HFF-Myc (cell line): ENCODE measurements at places on chromosomes 2 and 18.

DNA sequence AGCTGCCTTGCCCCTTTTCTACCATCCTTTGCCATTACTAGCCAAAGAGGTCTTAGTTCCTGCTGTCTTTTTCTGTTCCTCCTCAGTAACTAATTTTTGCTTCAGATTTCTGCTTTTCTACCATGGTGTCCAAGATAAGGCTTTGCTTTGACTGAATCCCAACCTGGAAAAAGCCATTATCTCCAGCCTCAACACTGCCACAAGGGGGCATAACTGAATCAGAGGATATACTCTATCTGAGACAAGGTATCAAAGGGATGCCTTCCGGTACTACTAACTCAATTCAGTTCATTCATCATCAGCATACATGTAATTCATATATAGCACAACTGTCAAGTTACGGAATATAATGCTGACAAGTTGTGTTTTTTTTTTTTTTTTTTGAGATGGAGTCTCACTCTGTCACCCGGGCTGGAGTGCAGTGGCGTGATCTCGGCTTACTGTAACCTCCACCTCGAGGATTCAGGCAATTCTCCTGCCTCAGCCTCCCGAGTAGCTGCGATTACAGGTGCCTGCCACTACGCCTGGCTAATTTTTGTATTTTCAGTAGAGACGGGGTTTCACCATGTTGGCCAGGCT is 11.4 kb downstream of the OSGEPL1 start:
- DNase-seq, result no peak

GRCh38 chr2:224407241-224407701 is 5.4 kb upstream of the FAM124B start:
- no peak for DNase-seq

DNA sequence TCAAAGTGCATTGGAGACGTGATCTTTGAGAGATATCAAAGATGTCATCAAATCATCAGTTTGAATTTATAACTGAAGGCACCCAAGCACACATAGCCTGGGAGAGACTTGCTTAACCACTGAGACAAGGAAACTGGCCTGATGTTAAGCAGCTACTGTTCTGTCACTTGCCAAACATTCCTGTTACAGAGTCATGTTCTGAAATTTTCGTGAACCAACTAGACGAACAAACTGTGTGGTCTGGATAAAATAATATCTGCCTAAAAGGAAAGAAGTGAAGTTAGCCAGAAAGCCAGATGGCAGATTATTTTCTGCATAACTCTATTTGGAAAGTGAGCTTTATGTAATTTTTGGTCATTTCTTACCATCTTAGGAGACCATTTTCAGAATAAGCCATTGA is 51.4 kb downstream of the SPATS2L start:
- DNase-seq, result no peak

DNA sequence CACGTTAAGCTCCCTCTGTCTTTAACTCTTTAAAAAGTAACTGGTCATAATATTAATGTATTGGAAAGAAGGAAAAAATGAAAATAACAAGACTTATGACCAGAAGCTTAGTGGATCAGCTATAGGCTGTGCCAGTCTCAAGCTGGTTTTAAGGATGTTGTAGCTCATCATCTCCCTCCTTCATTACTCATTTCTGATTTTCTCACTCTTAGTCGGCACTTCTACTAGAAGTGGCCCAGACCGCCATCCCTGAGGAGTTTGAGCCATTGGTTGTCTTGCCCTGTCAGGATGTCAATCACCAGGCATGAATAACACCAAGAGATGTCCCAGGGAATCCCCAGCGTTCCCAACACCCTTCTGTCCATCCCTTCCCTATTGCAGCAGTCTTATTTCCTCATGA is 151.5 kb downstream of the ASXL3 start:
- DNase-seq, result no peak

DNA sequence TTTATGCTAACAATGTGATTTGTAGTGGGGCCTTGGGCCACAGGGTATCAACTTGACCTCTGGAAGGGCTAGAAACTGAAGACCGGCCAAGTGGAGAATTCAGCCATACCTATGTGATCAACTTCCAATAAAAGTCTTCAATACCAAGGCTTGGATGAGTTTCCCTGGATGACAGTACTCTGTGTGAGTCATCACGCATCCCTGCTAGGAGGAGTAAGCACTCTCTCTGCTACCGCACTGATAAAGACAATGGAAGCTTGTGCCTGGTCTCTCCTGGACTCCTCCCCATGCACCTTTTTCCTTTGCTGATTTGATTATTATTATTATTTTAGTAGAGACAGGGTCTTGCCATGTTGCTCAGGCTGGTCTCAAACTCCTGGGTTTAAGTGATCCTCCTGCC is 58.1 kb downstream of the SKA1 start:
- DNase-seq, result no peak

- no peak for DNase-seq
Measured at GRCh38 chr2:190136259-190136658, 73.7 kb upstream of the MSTN start.

DNA sequence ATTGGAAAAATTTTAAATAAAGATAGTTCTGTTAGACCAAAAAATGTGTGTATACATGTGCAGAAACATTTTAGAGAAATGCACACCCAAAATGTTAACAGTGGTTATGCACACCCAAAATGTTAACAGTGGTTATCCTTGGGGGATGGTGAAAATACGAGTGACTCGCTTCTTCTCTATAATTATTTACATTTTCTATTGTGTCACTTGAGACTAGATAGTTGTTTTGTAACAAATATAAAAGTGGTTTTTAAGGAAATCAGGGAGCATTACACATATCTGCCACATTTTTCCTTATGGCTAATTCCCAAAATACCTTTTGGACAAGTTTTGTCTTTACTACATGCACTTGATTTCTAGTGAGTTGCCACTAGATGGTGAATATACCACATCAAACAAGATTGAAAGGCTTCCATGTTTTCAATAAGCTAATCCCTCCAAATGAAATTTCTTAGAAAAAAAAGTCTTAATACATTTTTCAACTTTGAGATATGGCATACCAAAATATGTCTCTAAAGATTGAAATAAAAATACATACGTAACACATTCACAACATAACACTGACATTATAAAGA is 9.0 kb upstream of the HIBCH start:
- no peak for DNase-seq

GRCh38 chr18:58638441-58638840 is 9.6 kb upstream of the ALPK2 start:
- no peak for DNase-seq

DNA sequence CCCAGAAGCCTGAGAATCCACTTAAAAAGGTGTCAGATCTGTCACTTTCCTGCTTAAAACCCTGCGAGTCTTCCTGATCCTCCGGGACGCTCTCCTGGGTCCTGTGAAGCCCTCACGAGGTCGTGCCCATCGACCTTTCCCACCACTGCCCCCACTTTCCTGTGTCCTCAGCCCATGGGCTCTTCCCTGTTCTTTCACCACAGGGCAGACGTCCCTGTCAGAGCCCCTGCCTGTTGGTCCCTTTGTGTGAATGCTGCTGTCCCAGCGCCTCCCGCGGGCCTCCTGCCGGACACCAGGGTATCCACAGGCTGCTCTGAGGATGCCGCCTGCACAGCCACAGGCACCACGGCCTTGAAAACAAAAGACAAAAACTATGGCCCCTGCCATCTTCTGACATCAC is 125.6 kb downstream of the TMEM18 start:
- no peak for DNase-seq

GRCh38 chr18:25557011-25557410 is 205.0 kb upstream of the ZNF521 start:
- no peak for DNase-seq

DNA sequence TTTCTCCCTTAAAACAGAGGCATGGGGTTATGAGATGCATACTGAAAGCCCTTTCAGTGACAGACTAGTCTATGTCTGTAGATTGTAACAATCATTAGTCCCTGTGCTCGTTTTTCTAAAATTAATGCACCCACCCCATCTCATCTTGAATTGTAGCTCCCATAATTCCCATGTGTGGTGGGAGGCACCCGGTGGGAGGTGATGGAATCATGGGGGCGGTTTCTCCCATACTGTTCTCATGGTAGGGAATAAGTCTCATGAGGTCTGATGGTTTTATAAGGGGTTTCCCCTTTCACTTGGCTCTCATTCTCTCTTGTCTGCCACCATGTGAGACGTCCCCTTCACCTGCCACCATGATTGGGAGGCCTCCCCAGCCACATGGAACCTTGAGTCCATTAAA is 100.9 kb downstream of the AP1S3 start:
- no peak for DNase-seq

DNA sequence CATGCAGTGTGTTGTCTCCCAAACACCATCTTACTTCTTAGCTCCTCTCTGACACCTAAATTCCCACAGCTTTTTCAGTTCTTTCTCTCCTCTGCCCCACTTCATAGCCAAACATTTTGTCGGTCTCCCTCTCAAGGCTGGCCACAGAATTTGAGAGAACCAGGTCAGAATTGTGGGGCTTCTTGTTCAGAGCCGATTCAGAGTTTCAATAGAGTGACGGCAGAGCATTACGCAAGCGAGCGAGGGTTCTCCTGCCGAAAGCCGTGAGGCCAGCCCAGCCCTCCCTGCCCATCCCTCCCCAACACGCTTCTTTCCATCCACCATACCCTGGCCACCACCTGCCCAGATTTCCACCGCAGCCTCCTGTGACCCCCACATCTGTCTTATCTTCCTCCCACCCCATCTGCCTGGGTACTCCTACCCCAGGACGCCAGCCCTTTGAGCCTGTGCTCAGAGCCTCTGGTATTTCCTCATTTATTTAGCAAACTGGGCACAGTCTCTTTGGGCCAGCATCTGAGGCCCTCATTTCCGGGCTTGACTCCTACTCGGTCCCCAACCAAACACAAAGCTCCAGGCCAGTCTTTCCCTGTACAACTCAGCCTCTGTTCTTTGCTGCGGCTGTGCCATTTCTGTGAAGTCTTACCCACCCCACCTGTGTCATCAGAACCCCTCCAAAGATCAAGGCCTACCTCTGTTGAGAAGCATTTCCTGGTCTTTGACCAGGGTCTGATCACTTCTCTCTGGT is 70.0 kb upstream of the MAP4K4 start:
- DNase-seq, result no peak

DNA sequence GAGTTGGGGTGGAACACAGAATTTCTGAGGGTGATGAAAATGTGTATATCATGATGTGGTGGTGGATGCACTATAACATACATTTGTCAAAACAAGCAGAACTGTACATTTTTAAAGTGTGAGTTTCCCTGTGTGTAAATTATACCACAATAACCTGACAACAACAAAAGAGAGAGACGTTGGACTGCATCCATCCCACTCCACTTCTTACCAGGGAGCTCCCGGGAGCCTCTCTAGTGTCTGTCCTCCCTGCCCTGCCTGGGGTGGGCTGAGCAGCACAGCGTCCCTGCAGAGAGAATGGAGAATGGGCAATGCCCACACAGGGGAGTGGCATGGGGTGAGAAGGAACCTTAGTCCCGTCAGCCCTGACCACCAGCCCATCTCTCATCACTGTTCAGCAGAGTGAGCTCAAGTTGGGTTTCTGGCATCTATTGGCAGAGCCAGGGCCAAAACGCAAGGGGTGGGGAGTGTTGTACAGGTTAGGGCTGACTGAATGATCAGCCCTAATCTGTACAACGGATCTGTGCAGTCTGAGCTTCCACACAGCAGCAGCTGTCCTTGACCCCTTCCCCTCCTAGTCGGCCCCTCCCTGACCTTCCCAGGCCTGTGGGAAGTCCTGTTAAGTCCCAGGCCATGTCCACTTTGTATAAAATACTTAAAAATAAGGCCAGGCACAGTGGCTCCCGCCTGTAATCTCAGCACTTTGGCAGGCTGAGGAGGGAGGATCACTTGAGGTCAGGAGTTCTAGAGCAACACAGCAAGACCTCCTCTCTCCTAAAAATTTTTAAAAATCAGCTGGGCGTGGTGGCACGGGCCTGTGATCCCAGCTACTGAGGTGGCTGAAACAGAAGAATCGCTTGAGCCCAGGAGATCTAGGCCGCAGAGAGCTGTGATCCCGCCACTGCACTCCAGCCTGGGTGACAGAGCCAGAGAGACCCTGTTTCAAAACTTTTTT is 3.3 kb upstream of the PROC start:
- DNase-seq, result no peak

GRCh38 chr2:72182547-72182946 is 34.9 kb upstream of the CYP26B1 start:
- no peak for DNase-seq

- no peak for DNase-seq
Measured at GRCh38 chr18:67932271-67932670, 415.8 kb upstream of the DSEL start.

DNA sequence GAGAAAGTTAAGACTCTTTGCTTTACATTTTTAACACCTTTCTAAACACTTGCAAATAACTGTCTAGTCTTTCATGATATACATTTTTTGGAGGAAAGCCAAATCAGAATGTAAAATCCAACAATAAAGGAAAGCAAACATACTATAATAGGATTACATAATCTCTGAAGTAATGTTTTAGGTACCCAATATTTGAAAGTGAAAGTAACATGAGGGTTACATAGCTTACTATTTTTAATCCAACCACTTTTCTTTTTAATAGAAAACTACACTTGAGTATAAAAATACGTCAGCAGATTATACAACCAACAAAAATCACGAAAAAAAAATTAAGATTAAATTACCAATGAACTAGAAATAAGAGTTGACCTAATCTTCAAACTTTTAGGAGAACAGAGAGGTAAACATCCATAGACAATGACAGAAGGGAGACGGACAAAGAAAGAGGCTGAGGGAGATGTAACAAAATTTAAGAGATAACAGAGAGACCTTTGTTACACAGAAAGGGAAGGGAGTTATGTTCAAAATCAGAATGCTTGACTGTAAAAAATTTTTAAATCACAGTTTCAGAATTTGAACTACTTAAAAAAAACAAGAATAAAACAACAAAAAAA is 150.0 kb downstream of the IKZF2 start:
- DNase-seq, result no peak

GRCh38 chr2:83860320-83860719 is 598.8 kb downstream of the SUCLG1 start:
- DNase-seq, result no peak

DNA sequence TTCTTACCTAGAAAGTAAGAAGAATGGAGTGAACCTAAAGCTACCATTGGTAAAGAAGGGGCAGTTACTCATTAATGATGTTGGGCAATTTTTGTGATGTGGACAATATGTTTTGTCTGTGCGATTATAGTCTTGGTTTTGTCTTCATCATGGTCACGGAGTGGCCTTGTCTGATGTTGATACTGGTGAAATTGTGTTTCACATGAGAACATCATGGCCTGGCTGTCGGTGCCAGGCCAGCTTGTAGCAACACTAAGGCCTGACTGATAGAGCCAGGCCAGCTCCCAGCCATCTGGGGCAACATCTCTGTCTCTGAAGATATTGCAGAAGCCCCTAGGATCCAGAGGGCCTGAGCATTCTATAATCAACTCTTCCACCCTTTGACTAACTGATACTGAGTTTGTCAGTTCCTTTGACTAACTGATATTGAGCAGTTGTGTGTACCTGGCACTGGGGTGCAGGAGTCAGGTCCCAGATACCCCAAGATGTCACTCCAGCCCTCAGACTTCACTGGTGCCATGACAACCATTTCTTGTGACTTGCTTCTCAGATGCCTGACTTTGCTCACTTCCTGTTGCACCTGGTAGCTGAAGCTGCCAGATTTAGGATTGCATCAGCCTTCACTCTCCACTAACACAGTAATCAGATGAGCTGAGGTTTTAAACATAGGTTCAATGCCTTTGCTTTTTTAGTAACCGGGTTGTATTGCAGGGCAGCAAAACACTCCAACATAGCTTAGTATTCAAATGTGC is 62.5 kb downstream of the RPIA start:
- DNase-seq, result no peak

- peak; percentile 42 for DNase-seq
Measured at GRCh38 chr2:237060534-237061312, 25.0 kb upstream of the COPS8 start.
